ENCODE measurements at places on chromosomes 2 and 18.

DNA sequence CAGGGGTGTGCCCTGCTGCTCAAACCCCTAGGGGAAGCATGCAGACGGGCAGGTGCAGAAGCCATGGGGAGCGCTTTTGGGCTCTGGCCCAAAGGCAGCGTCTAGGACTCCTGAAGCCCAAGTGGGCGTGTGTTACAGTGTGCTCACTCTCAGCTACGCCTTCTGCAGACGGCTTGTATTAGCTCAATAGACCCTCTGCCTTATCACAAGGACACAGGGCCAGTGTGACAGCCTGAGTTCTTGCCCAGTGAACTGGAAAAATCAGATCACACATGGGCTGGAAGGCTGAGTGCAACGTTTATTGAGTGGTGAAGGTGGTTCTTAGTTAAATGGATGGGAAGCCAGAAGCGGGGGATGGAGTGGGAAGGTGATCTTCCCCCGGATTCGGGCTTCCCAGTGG, 210.9 kb downstream of the CDH20 start:
- peaks cover 22% of the 10 kb centered on the region for H3K4me1 ChIP-seq
- H3K4me3 ChIP-seq, result no peak overlapping the region
- no peaks in the 10 kb centered on the region for H3K36me3 ChIP-seq

DNA sequence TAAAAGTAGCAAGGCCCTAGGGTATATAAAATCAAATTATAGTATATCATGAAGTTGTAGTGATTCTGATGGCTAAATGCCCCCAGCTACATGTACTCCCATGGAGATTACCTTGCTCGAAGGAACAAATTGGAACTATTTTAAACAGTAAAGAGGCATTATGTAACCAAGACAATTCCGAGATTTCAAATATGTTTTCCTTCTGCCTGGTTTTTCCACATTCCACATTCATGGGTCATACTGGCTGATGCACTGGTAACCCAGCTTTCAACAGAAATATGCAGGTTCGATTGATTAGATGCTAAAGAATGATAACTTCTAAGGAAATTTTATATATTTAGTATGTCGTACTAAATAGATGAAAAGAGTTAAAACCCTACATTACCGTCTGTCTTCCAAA, 62.3 kb upstream of the MGAT4A start:
- H3K4me3 ChIP-seq, result no peak overlapping the region
- H3K4me1 ChIP-seq, result no peaks in the 10 kb centered on the region
- no peaks in the 10 kb centered on the region for H3K36me3 ChIP-seq
- no peak overlapping the region for H3K27ac ChIP-seq
- no peaks in the 10 kb centered on the region for H3K27me3 ChIP-seq

- H3K27ac ChIP-seq, result peak overlapping the region; percentile 94
- H3K4me3 ChIP-seq, result no peak overlapping the region
These were observed 1.8 kb downstream of the GPD2 start for GRCh38 chr2:156437931-156438410.

- H3K27ac ChIP-seq, result peak overlapping the region; percentile 85
- no peak for DNase-seq
These were observed 148.6 kb downstream of the COPS8 start for GRCh38 chr2:237234268-237234667.

DNA sequence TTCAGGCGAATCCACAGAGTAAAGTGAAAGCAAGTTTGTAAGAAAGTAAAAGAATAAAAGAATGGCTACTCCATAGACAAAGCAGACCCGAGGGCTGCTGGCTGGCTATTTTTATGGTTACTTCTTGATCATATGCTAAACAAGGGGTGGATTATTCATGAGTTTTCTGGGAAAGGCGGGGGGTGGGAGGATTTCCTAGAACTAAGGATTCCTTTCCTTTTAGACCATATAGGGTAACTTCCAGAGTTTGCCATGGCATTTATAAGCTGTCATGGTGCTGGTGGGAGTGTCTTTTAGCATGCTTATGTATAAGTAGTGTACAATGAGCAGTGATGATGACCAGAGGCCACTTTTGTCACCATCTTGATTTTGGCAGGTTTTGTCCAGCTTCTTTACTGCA, 59.8 kb downstream of the SLC4A3 start:
- H3K4me1 ChIP-seq, result no peaks in the 10 kb centered on the region
- no peak for DNase-seq
- H3K27ac ChIP-seq, result no peak overlapping the region
- H3K36me3 ChIP-seq, result no peaks in the 10 kb centered on the region
- H3K4me3 ChIP-seq, result no peak overlapping the region

DNA sequence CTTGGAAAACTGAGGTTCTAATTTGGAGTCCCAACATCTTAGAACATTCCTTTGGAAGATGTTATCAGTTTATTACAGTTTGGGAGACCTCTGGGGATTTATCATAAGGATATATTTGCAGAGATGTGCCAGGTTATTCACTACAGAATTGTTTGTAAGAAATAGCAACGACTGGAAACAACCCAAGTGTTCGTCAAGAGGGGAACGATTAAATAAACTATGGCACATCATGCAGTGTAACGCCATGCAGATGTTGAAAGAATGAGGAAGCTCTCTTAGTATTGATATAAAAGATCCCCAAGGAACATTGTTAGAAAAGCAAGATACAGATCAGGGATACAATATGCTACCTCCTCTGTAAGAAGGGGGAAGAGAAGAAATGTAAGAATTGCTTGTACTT, 210.6 kb downstream of the TMEM247 start:
- no peaks in the 10 kb centered on the region for H3K36me3 ChIP-seq
- H3K4me1 ChIP-seq, result no peaks in the 10 kb centered on the region
- H3K27me3 ChIP-seq, result no peaks in the 10 kb centered on the region
- DNase-seq, result no peak
- no peak overlapping the region for H3K27ac ChIP-seq
- no peak overlapping the region for H3K4me3 ChIP-seq

GRCh38 chr2:223100061-223100511, 48.1 kb downstream of the KCNE4 start:
- no peaks in the 10 kb centered on the region for H3K27me3 ChIP-seq
- no peak overlapping the region for H3K27ac ChIP-seq
- DNase-seq, result no peak
- H3K36me3 ChIP-seq, result no peaks in the 10 kb centered on the region
- H3K4me1 ChIP-seq, result no peaks in the 10 kb centered on the region

GRCh38 chr2:226984750-226985582, 149.1 kb downstream of the RHBDD1 start:
- no peaks in the 10 kb centered on the region for H3K27me3 ChIP-seq
- no peaks in the 10 kb centered on the region for H3K36me3 ChIP-seq
- no peak overlapping the region for H3K4me3 ChIP-seq
- H3K4me1 ChIP-seq, result peaks cover 16% of the 10 kb centered on the region
- DNase-seq, result no peak
- H3K27ac ChIP-seq, result peak overlapping the region; percentile 67

DNA sequence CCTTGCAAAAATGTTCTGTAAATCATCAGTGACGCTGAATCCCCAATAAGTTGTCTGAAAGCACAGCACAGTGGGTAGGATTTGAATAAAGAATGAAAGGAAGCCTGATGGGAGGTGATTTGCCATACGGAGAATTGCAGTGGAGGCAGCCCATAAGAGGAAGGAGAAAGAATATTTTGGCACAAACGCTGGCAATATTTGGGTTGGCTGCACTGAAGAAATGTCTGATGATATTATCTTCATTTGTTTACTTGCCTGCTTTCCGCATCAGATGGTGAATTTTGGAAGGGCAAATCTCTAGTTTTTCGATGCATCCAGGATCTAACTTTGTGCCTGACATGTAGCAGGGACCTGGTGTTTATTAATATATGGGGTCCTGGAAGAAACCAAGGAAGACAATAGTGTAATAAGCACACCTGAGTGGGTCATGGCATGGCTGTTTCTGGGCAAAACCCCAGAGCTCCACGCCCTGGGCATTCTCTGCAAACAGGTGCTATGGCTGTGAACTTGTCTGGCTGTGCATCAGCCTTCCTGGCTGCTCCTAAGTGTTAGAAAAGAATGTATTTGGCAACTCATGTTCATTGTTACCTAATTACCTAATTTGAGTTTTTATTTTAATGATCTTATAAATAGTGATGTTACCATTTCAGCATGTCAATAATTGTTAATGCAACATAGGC, 5.9 kb downstream of the GALR1 start:
- H3K27ac ChIP-seq, result no peak overlapping the region
- peaks cover 9% of the 10 kb centered on the region for H3K4me1 ChIP-seq
- no peaks in the 10 kb centered on the region for H3K27me3 ChIP-seq
- no peak overlapping the region for H3K4me3 ChIP-seq

GRCh38 chr2:71100195-71100964, 29.6 kb downstream of the MCEE start:
- DNase-seq, result no peak
- no peaks in the 10 kb centered on the region for H3K36me3 ChIP-seq

Data from vagina (tissue), 2 donors.